ENCODE measurements at places on chromosomes 7 and 10.
A peak's percentile ranks its signal among the peaks of the same experiment; 100 is the strongest.

- no peak for DNase-seq
Measured at GRCh38 chr10:105291571-105291970, 650.5 kb downstream of the SORCS3 start.

DNA sequence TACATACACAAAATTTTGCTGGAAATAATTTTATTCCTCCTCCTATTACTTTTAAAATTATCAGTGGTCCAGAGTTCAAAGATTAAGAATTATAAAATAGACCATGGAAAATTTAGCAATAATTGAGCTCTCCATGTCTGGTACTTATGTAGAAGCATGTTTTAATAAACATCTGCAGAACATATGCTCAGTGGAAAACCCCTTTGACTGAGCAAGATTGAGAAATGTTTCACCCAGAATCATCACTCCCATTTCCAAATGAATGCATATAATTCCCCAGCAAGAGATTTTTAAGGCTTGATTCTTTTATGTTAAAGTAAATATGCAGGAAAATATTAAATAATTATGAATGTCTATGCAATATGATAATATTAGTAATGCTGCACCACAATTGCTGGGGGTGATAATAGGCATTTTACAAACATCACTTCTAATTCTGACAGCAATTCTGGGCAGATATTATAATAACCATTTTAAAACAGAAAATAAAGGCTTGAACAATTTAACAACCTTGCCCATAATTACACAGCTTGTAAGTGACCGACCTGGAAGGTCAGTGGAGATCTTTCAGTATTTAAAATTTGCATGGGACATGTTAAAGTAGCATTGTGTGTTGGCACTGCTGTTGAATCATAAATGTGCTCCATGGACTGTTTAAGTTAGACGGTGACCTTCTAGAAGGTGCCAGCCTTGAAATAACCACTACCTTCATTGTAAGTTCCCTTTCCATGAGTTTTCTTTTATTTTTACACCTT lies 45.6 kb upstream of the TES start:
- DNase-seq: no peak

DNA sequence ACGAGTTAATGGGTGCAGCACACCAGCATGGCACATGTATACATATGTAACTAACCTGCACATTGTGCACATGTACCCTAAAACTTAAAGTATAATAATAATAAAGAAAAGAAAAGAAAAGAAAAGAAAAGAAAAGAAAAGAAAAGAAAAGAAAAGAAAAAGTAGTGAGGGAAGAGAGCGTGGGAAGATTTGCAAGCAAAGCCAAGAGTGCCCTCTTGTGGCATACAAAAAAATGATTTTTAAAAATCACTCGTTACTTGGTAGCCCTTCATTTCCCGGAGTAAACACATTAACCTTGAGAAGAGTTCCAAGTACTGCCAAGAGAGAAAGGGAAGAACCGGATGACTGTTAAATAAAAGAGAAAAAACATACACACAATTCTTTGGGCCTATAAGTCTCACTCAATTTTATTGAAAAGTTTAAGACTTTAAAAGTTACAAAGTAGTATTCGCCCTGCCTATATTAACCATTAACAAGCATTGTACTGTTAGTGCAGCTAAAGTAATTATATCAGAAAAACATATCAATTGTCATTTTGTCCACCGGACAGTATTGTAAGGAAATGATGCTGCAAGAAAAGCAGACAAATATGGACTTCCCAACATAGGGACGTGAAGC lies 6.2 kb upstream of the CH25H start:
- no peak for DNase-seq

- no peak for DNase-seq
Measured at GRCh38 chr10:110747609-110748464, 103.7 kb downstream of the RBM20 start.

DNA sequence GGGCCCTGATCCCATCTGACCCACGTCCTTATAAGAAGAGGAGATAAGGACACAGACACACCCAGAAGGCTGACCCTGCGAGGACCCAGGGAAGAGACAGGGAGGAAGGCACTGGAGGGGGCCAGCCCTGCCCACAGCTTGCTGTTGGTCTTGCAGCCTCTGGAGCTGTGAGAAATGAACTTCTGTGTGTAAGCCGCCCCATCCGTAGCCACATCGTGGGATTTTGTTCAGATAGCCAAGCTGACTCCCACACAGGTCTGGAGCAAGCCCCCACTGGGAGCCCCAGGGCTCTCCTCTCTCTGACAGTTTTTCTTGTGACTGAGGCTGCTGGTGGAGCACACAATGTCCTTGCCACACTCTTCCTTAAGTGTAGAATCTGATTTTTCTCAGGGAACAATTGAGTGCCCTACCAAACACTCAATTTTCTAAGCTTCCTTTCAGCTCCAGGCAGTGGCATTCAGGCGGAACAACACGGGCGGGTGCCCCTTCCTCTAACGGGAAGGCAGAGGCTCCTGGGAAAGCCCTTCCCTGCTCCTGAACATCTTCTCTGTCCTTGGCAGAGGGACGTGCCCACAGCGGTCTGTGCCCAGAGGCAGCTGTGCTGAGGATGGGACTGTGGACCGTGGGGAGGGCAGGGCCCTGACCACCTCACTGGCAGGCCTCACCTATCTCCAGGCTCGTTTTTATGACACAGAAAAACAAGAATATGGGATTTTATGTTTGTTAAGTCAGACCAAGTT lies 160.6 kb upstream of the SHH start:
- peak; percentile 40 for DNase-seq

DNA sequence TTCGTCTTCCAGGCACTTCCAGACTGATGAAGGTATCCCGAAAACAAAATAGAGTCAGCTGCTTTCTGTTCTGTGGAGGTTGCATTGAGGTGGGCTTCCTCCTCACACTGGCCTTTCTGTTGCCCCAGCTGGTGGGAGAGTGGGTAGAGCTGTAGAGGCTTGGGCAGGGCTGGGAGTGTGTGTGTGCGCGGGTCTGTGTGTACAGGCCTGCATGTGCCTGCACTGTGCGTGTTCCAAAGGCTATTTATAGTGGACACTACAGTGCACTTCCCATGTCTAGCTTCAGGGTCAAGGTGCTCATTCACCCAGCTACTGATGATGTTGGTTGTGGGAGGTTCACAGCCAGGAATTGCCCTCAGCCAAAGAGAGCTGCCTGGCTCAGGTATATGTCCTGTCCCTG lies 260.1 kb upstream of the HABP2 start:
- no peak for DNase-seq

GRCh38 chr7:47782792-47783191 lies 165.5 kb downstream of the PKD1L1 start:
- DNase-seq: no peak

GRCh38 chr7:70630818-70631457 lies 501.0 kb upstream of the GALNT17 start:
- DNase-seq: no peak

DNA sequence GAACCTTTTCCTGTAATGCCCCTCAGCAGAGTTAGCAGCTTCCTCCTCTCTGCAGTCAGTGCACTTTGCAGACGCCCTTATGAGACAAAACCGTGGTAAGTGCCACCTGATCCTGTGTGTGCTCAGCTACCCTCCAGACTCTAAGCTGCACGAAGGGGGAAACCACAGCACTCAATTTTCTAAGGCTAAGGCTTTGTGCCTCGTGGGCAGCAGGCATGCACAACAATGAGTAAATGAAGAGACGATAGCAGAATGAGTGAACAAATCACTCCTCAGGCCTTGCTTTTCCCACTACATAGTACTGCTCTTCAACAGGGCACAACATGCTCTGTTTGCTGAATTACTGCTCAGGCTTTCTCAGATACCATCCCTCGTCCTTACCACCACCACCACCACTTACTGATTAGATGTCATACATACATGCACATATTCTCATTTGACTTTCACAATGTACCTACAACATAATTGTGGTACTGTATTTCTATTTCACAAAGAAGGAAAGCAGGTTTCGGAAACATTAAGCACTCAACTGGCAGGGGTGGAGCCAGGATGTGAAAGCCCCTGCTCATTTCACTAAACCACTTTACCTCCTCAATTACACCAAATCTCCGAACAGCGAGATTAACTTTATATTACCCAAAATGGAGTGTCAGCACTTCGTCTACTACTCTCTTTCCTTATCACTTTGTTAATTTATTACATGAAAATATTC lies 85.4 kb downstream of the ICA1 start:
- no peak for DNase-seq

GRCh38 chr7:70360557-70360956 lies 762.3 kb downstream of the AUTS2 start:
- no peak for DNase-seq

DNA sequence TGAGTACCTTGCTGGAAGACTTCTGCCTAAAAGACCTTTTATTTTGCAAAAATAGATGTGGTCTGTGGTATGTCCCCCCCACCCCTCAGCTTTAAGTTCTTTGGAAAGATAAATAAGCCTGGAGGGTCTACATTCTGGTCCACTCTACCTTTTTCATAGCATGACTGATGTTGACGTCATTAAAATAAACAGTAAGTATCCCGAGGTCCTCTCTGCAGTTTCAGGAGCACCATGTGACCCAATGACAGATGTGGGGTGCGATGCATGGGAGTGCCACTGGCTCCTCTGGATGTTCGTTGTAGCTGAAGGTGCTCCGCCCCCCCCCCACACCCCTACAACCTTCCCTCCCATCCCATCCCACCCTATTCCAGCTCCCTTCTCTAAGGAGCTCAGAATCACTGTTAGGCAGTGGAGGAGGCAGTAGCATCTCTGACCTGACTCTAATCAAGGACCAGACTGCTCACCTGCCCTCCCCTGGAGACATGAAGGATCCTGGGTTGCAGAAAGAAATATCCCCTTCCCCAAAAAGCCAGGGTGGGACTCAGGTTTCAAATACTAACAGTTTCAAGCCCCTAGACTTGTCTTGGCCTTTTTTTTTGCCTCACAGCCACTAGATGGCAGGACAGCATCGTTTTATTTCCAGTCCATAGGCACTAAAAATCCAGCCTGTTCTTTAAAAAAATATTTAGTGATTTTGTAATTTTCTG lies 25.1 kb downstream of the CASP7 start:
- no peak for DNase-seq

- DNase-seq: no peak
Measured at GRCh38 chr10:127610816-127611215, 61.7 kb downstream of the NPS start.

GRCh38 chr7:22601408-22601807 lies 101.4 kb upstream of the STEAP1B start:
- DNase-seq: no peak

DNA sequence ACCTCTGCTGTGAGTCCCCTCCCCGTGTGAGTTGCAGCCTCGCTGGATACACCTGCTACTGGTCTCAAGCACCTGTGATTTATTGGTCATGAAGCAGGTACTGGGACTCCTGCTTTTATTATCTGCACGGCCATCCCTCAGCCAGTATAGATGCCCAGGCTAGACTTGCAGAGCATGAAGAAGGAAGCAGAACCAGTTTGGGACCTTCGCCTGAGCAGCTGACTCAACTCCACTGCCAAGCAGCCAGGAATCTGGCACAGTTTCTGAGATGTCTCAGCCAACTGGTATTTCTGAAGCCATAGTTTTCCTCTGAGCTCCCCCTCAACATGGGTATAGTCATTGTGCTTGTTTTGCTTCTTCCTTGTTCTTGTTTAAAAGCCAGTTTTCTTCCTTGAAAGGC lies 28.0 kb upstream of the SLC39A12 start:
- DNase-seq: peak; percentile 64

- no peak for DNase-seq
Measured at GRCh38 chr10:16182688-16183087, 254.1 kb upstream of the PTER start.

GRCh38 chr10:45151467-45152214 lies 150.9 kb downstream of the ZNF22 start:
- no peak for DNase-seq

GRCh38 chr7:21869785-21870402 lies 75.8 kb downstream of the CDCA7L start:
- DNase-seq: peak; percentile 68

DNA sequence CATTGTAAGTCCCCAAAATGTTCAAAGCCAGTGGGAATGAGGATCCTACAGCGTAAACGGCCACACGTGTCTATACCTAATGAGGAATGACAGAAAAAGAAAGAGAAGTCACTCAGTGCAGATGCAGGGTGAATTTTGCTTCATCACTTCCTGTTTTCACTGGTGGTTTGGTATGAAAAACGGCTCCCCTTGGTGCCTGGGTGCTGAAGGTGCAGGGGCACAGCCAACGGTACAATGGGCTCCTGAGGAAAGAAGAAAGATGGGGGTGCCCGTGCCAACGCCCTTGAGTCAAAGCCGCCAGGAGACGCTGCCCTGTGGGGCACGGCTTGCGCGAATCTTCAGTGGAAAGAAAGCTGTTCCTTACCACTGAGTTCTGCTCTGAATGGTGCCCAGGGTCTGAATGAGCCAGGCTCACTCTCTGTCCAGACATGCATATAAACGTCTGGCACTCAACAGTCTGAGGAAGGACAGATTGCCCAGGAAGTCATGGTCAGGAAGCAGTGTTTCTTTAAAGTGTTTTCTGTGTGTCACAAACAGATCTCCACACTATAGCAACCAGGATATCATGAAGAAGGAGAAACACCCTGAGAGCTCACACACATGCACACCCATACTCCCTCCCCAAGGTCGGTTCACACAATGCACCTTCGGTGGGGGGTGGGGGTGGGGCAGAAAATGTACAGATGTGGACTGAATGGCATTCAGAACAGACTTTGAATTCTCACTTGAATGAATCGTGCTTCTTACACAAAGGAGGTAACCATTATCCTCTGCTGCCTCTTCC lies 105.8 kb downstream of the ELMO1 start:
- DNase-seq: no peak

DNA sequence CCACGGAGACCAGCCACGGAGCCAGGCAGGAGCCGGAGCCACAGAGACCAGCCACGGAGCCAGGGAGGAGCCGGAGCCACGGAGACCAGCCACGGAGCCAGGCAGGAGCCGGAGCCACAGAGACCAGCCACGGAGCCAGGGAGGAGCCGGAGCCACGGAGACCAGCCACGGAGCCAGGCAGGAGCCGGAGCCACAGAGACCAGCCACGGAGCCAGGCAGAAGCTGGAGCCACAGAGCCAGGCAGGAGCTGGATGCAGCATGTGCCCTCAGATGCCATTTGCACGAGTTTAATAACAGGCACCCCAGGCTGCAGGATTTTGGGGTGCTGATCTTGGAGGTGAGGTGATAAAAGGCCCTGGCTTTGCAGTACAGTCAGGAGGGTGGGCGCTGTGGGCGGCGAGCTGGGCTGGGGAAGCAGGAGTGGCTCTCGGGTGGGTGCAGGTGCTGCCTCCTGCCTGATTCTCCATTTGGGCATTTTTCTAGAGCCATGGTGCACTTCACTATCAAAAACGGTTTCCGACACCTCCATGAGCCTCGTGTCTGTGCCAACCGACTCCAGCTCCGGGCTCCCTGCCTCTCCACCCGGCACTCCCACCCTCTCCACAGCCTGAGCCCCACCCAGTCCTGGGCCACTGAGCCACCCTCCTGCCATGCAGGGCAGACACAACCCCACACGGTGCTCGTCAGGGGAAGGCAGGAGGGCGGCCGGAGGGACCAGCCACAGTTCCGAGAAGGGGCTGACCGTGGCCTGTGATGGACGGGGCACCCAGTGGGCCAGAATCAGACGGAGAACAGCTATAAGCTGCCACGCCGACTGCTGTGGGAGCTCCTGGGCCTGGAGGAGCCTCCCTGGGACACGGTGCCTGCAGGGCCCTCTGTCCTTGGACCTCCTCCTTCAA lies 40.8 kb upstream of the NKX6-2 start:
- no peak for DNase-seq

GRCh38 chr10:88852327-88852726 lies 683 bp upstream of the ANKRD22 start:
- DNase-seq: no peak

Measured in islet precursor cell (in vitro differentiated cells).